ENCODE measurements at places on chromosomes 11 and 22. TPM values are rescaled to one million over a fixed set of nuclear protein-coding genes. Genes with fewer than 3 reads are reported as not detected.

- no peaks in the 10 kb centered on the region for H3K36me3 ChIP-seq
- H3K4me1 ChIP-seq, result peaks cover 8% of the 10 kb centered on the region
- DNase-seq, result peak; percentile 73
- H3K27me3 ChIP-seq, result no peaks in the 10 kb centered on the region
- no peak overlapping the region for H3K27ac ChIP-seq
Measured at GRCh38 chr11:108538022-108538424, 39.8 kb upstream of the POGLUT3 start.

DNA sequence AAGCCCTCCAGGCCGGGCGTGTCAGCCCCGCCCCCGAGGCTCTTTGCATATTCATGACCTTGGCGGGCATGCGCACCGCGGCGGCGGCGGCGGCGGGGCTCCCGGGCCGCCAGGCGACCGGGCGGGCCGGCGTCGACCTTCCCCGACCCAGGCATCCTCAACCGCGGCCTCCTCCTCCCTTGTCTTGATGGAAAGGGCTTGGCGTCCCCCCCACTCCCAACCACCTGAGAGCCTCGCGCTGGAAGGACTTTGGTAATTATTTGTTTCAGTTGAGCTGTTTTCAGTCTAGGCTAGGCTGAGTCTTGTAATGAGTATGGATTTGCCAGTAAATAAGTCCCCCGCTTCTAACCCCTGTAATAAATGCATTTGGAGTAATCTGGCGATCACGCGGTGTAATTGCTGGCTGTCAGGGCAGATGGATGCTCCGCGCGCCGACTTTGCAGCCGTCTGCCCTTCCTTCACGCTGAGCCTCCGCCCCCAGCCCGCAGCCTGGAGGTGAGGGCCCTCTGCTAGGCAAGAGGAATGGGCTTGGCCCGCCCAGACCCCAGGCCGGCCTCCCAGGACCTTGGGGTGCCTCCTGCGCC lies 25.2 kb downstream of the FLRT1 start:
- H3K36me3 ChIP-seq, result no peaks in the 10 kb centered on the region
- no peak overlapping the region for H3K27ac ChIP-seq
- H3K4me1 ChIP-seq, result no peaks in the 10 kb centered on the region
- peak; percentile 38 for DNase-seq
- peaks cover 6% of the 10 kb centered on the region for H3K27me3 ChIP-seq

DNA sequence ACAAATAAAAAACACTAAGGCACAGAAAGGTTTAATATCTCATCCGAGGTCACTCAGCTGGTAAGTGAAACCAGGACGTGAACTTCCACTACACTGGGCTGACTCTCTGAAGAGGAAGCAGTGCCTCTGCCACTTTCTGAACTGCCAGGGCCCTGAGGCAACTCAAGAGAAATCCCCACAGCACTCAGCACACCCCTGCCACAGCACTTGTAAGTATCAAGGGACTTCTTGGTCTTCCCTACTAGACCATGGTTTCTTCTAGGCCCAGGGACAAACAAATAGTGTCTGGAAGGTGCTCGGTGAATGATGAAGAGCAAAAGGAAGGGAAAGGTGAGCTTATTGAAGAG lies 49.7 kb downstream of the RPL27A start:
- no peaks in the 10 kb centered on the region for H3K27me3 ChIP-seq
- DNase-seq, result no peak
- H3K36me3 ChIP-seq, result peaks cover 5% of the 10 kb centered on the region
- peaks cover 7% of the 10 kb centered on the region for H3K4me1 ChIP-seq

DNA sequence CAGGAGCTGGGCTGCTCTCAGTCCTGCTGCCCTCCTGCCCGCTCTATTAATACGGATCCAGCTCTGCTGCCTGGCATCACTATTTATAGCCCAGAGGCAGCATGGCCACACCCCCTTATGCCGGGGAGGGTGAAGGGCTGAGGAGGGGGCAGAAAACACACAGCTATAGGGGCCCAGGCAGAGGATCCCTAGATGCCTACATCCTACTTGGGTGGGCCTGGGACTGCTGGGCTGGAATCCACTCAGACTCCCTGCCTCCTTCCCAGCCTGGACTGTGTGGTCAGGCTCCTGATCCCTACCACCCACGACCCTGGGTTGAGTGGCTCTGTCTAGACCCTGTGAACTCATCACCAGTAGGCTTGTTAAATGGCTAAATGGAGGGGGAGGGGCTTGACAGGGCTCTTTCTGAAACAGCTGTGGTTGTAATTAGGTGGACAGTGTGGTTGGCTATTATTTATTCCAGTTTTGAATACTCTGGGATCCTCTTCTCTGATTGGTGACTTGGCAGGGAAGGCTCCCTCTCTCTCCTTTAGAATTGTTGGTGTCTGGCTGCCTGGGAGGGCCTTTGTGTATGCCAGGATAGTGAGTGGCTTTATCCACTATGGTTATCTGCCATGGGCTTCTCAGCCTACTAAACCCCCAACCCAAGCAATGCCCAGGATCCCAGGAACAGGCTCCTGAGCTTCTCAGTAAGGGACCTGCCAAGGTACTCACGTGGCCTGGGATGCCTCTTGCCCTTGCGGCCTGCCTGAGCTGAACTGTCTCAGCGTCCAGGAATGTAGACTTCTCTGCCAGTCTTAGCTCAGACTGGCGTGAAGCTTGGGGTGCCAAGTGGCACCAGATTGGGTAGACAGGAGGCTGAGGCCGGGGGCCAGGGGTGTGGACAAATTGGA lies 15.2 kb downstream of the PHLDB1 start:
- H3K27me3 ChIP-seq, result no peaks in the 10 kb centered on the region
- peaks cover 16% of the 10 kb centered on the region for H3K4me1 ChIP-seq
- peak overlapping the region; percentile 50 for H3K27ac ChIP-seq
- peak overlapping the region; percentile 40 for H3K4me3 ChIP-seq
- no peaks in the 10 kb centered on the region for H3K36me3 ChIP-seq

DNA sequence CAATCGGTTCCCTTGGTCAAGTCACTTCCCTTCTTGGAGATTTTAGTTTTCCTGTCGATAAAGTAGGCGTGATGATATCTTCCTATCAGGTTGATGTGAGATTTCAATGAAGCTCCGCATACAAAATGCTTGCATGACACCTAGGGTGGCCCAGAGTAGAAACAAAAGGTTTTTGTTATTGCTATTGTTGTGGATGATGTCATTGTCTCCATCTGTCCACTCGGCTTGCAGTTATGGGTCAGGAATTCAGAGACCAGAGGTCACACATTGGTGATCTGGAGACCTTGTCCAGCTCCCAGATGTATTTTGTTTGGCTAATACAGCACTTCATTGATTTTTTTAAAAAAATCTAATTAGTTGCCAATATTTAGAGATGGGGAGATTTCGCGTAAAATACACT lies 382.1 kb downstream of the MN1 start:
- no peaks in the 10 kb centered on the region for H3K27me3 ChIP-seq
- no peaks in the 10 kb centered on the region for H3K36me3 ChIP-seq
- H3K27ac ChIP-seq, result no peak overlapping the region
- H3K4me3 ChIP-seq, result no peak overlapping the region

GRCh38 chr11:48034926-48035871 lies 54.8 kb downstream of the PTPRJ start:
- DNase-seq, result no peak
- no peak overlapping the region for H3K4me3 ChIP-seq
- H3K4me1 ChIP-seq, result peaks cover 4% of the 10 kb centered on the region
- no peaks in the 10 kb centered on the region for H3K27me3 ChIP-seq
- H3K36me3 ChIP-seq, result no peaks in the 10 kb centered on the region

GRCh38 chr11:119175493-119176077 lies 7.1 kb downstream of the NLRX1 start:
- DNase-seq, result no peak
- H3K27me3 ChIP-seq, result no peaks in the 10 kb centered on the region
- H3K4me3 ChIP-seq, result no peak overlapping the region
- H3K4me1 ChIP-seq, result no peaks in the 10 kb centered on the region

GRCh38 chr22:26041931-26042330 lies 127.3 kb upstream of the SEZ6L start:
- DNase-seq, result no peak
- H3K36me3 ChIP-seq, result no peaks in the 10 kb centered on the region
- H3K27ac ChIP-seq, result no peak overlapping the region
- no peaks in the 10 kb centered on the region for H3K27me3 ChIP-seq
- no peaks in the 10 kb centered on the region for H3K4me1 ChIP-seq

DNA sequence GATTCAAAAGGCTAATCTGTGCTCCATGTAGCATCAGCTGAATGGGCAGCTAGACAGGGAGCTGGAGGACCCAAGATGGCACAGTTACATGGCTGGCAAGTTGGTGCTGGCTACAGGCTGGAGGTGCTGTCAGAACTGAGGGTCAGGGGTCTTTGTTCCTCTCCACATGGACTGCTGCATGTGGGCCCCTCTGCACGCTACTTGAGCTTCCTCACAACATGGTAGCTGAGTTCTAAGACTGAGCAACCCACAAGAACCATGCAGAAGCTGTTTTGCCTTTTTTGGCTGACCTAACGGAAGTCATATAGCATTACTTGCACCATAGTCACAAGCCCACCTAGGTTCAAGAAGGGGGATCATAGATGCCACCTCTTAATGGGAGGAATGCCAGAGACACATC lies 196.1 kb downstream of the GRIK4 start:
- H3K27ac ChIP-seq, result no peak overlapping the region
- no peak for DNase-seq
- no peak overlapping the region for H3K4me3 ChIP-seq
- H3K36me3 ChIP-seq, result no peaks in the 10 kb centered on the region
- H3K27me3 ChIP-seq, result no peaks in the 10 kb centered on the region
- no peaks in the 10 kb centered on the region for H3K4me1 ChIP-seq

DNA sequence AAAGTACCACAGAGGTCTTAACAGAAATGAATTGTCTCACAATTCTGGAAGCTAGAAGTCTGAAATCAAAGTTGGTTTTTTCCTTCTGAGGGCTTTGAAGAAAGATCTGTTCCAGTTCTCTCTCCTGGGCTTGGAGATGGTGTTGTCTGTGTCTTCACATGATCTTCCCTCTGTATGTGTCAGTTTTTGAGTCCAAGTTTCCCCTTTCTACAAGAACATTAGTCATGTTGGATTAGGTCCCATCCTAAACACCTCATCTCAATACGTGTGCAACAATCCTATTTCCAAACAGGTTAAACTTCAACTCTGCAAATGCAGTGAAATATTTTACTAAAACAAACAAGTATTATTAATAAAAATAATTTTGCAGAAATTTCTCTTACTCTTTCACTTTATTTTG lies 3.1 kb upstream of the PTS start:
- no peak overlapping the region for H3K27ac ChIP-seq
- no peaks in the 10 kb centered on the region for H3K36me3 ChIP-seq
- H3K27me3 ChIP-seq, result no peaks in the 10 kb centered on the region
- H3K4me1 ChIP-seq, result no peaks in the 10 kb centered on the region
- no peak overlapping the region for H3K4me3 ChIP-seq
- no peak for DNase-seq

DNA sequence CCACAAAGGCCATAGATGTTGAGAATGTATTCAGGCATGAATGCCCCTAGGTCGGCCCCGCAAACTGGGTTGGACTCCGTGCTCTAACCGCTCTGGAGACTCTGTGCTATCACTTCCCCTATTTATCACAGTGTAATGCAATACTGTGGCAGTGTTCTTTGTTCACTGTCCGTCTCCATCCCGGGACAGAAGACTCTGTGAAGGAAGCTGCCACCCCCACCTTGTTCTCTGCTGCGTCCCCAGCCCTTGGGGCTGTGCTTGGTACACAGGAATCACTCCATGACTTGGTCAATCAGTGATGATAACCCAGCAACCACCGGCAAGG lies 57.6 kb downstream of the TSPAN18 start:
- H3K4me3 ChIP-seq, result no peak overlapping the region
- H3K27ac ChIP-seq, result no peak overlapping the region
- no peaks in the 10 kb centered on the region for H3K36me3 ChIP-seq
- H3K27me3 ChIP-seq, result no peaks in the 10 kb centered on the region
- DNase-seq, result no peak
- H3K4me1 ChIP-seq, result no peaks in the 10 kb centered on the region

DNA sequence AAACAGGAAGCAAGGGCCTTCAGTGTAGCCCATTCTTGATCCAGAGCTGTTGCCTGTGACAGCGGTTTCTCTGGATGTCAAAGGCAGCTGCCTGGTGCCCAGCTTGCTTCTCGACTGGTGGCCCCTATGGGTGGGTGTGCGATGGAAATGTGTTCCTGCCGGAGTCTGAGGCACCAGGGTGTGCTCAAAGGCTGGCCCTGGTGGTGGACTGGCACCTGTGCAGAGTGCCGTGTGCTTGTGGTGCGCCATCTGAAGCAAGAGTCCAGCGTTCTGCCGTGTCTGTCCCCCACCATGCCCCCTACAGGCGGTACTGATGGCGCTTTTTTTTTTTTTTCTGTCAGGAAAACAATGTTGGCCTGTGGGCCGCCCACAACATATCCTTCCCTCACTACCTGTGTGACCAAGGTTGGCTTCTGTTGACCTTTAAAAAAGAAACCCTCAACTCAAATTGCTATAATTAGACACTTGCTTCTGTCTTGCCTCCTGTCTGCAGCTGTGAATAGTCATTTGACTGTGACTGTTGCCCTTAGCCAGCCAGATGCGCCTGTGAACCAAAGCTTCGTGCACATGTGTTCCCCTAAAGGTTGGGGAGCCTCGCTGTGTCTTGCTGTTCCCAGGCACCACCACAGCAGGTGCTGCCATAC lies 4.7 kb upstream of the RANBP1 start:
- no peaks in the 10 kb centered on the region for H3K27me3 ChIP-seq
- peaks cover 20% of the 10 kb centered on the region for H3K36me3 ChIP-seq
- H3K27ac ChIP-seq, result no peak overlapping the region
- H3K4me3 ChIP-seq, result no peak overlapping the region
- no peak for DNase-seq

- no peak overlapping the region for H3K27ac ChIP-seq
Measured at GRCh38 chr22:49968313-49968830, 7.8 kb downstream of the PIM3 start.

GRCh38 chr22:38873469-38874411 lies 1.7 kb upstream of the CBX6 start:
- peaks cover 16% of the 10 kb centered on the region for H3K27me3 ChIP-seq
- H3K27ac ChIP-seq, result peak overlapping the region; percentile 84
- no peak for DNase-seq
- H3K4me1 ChIP-seq, result no peaks in the 10 kb centered on the region

GRCh38 chr11:75625021-75625420 lies 43.8 kb downstream of the MAP6 start:
- no peak for DNase-seq
- no peaks in the 10 kb centered on the region for H3K36me3 ChIP-seq
- H3K4me3 ChIP-seq, result no peak overlapping the region
- no peaks in the 10 kb centered on the region for H3K27me3 ChIP-seq
- no peaks in the 10 kb centered on the region for H3K4me1 ChIP-seq

GRCh38 chr11:9535189-9535781 lies 38.2 kb upstream of the WEE1 start:
- no peaks in the 10 kb centered on the region for H3K27me3 ChIP-seq
- no peaks in the 10 kb centered on the region for H3K36me3 ChIP-seq

GRCh38 chr22:32331236-32331917 lies 26.3 kb upstream of the RFPL3 start:
- no peaks in the 10 kb centered on the region for H3K36me3 ChIP-seq
- DNase-seq, result no peak
- H3K4me1 ChIP-seq, result no peaks in the 10 kb centered on the region
- H3K4me3 ChIP-seq, result no peak overlapping the region
- H3K27ac ChIP-seq, result no peak overlapping the region

Gene NXPE1
- 217 TPM for total RNA-seq

Gene ANO5
- 8.2 TPM for total RNA-seq

Gene AP5B1
- 20.1 TPM for total RNA-seq

Gene BATF2
- total RNA-seq, result 20.7 TPM

Gene HTR3B
- not detected for total RNA-seq

Gene SCGB1D4
- total RNA-seq, result not detected

Measured in colonic mucosa (tissue), 4 donors.